ENCODE measurements at places on chromosomes 6 and 20.
A peak's percentile ranks its signal among the peaks of the same experiment; 100 is the strongest.

DNA sequence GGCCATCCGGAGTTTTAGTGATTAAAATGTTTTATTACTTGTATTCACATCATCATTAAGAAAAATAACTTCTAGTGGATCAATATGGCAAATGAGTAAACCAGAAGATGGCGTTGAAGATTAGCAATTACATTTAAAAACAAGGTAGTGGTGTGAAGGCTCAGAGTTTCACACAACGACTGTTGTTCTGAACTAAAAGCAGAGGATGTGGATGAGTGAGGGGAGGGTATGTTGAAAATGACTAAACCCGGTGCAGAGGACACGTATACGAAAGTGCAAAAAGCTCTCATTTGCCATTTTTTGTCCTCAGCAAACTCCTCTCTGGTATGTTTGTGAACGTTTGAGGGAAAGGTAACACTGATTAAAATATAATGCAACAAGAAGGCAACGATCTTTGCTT lies 1.9 kb upstream of the IRF4 start:
- ATAC-seq, result no peak

GRCh38 chr6:129901910-129902309 lies 40.8 kb upstream of the TMEM244 start:
- ATAC-seq, result no peak

DNA sequence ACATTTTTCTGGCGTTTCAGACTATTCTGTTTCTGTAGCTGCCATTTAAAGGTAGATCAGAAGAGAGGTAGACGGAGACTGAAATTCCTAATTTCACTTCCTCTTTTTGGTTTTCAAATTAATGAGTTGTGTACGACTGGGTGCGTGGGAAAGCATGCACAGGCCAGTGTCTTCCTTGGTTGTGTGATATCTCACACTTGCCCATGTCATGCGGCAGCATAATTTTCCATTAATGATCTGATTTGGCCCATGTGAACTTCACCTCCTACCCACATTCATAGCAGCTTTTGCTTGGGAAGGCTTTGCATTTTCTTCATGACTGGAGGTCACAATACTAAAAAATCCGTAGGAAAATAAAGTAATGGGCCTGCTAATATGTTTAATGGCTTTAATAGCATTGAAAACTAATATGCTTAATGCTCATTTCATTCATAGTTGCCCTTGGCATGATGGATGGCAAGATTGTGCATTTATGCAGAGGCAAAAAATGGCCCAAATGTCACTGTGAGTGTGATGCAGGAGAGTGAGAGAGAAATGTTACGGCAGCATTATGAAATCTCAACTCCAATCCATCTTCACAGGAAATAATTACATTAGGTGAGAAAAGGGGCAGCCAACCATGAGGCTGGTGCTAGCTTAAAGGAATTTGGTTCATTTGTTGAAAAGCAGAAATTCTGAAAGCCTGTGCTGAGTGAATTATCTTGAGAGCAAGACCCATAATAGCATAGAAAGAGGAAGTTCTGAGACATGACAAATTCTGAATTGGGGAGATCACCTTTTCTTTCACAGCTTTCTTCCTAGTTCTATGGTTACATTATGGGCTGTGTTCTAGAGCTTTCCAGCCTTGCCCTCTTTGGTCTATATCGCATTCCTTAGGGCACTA lies 69.0 kb upstream of the UST start:
- ATAC-seq, result no peak

DNA sequence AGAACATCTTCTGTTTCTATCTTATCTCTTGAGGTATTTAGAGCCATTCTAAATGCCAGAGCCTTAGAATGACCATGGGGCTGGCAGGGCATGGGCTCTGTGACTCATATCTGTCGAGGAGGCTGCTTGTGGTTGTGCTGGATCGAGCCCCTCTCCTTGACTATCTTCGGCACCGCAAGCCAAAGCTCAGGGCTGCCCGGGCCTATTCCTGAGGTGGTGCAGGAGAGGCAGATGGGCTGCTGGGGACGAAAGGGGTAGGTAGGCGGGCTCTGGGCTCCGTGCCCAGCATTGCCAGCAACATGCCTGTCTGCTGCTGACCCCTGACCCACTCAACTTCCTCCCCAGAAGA lies 89.9 kb downstream of the NOL4L start:
- no peak for ATAC-seq

- ATAC-seq, result no peak
Measured at GRCh38 chr6:126698732-126699240, 358.9 kb downstream of the CENPW start.

GRCh38 chr6:139029470-139030227 lies 1.1 kb downstream of the ABRACL start:
- peak; percentile 61 for ATAC-seq

DNA sequence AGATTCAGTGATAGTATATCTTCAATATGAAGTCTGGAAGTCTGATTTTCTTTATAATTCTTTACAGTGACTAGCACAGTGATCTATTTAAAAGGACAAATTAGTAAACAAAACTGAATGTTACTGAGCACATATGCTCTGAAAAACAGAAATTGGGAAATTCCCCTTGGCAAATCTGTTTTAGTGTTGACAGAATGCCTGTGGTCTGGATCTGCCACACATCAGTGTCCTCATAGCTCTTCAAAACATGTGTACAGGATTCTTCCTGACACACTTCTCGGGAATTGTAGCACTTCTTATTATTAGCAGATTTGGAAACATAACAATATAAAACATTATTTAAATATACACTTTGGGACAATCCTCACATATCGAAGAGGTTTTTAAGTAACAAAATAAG lies 354.3 kb downstream of the COL12A1 start:
- no peak for ATAC-seq

GRCh38 chr6:146593986-146594385 lies 4.8 kb upstream of the ADGB start:
- no peak for ATAC-seq

GRCh38 chr20:24612799-24613775 lies 143.7 kb downstream of the SYNDIG1 start:
- no peak for ATAC-seq

- no peak for ATAC-seq
Measured at GRCh38 chr6:37583261-37583660, 83.6 kb upstream of the CCDC167 start.

DNA sequence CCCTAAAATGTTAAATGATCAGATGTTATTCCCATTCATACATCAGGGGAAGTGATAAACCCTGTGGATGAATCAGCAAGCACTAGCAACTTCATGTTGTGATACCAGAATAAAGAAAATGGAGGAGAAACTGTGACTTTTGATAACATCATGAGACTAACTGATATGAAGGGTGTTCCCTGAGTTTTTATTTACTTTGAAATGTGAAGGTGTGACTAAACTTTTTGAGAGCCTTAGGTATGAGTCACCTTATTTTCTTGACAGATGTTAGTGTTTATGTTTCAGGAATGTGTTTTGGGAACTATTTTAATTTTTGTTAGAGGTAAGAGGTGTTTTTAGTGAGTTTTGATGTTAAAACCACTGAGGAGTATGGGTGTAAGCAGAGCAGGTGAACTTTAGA lies 4.4 kb downstream of the PARD6B start:
- no peak for ATAC-seq

DNA sequence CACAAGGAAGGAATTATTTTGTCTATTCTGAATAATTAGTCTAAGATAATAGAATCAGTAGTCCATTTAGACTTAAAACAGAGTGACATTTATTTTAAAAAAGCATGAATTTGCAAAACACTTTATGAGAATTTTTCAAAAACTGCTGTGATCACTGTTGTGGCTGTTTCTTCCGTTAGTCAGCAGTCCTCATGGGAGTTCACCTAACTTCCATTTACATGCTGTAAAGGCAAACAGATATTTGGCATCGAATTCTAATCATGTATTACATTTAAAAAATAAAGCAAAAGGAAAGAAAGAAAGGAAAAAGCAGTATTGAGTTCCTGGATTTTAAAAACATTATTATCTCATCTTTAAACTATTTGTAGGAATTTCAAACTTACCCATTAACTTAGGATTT lies 111.8 kb downstream of the MTHFD1L start:
- no peak for ATAC-seq

DNA sequence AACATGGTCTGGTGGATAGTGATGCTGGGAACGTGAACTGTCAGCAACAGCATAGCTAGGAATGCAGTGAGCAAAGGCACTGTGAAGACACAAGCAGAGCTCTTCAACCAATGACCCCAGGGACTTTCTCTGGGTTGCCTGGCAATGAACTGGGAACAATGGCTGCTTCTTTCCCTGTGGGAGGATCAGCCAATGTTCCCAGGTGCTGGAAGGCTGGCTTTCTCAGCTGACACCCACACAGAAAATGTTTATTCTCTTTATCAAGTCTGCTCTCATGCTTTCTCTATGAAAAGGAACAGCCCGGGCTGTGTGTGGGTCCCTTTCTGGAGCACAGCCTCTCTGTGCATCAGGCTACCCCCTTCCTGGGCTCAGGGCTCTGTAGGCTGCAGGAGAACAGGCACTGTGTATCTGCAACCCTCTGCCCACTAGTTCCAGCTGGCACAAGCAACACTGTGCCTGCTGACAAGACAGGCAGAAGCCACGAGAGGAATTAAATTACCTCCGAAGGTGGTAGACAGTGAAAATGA lies 54.2 kb downstream of the HFE start:
- peak; percentile 57 for ATAC-seq

GRCh38 chr6:44269921-44270525 lies at the start of gene TMEM151B:
TSS of gene TMEM151B (plus strand) at chr6:44270450. CDS start at chr6:44270743, 293 bp downstream.
- ATAC-seq, result no peak

GRCh38 chr6:28615955-28616747 lies 90.5 kb downstream of the GPX5 start:
- no peak for ATAC-seq

DNA sequence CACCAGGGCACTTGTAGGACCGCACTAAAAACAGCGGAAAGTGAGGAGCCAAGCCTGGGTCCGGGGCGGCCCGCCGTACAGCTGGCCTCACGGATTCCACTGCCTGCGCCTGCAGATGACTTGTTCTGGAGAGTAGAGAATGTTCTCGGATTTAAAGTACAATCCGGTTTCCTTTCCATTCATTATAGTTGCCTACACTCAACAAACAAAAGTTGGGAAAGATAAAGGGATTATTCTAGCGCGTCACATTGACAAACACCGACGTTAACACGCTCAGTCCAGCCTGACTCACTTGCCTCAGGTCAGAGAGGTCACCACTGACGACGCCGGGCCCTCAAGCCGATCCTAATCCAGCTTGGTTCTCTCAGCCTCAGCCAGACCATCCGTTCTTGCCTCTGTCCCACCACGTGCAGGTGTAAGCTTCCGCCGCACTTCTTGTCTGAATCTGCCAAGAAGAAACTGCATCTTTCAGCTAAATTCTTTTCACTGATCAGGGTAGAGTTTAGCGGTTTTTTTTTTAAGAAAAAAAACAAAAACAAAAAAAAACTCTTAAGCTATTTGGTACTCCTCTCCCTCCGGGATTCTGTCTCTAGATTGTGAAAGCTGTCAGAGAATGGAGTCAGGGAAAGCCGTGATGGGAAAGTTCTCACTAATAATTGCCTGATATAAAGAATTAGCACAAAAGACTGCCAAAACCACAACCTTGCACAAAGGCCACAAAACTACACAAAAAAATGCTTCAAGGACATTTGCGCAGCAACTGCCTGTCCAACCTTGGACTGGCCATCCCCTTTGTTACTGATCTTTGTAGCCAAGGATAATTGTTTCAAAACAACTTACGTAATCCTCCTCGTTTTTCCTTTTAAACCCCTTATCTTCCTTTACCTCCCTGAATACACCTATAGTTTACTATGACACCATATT lies 1.1 kb upstream of the PHF10 start:
- peak; percentile 65 for ATAC-seq

DNA sequence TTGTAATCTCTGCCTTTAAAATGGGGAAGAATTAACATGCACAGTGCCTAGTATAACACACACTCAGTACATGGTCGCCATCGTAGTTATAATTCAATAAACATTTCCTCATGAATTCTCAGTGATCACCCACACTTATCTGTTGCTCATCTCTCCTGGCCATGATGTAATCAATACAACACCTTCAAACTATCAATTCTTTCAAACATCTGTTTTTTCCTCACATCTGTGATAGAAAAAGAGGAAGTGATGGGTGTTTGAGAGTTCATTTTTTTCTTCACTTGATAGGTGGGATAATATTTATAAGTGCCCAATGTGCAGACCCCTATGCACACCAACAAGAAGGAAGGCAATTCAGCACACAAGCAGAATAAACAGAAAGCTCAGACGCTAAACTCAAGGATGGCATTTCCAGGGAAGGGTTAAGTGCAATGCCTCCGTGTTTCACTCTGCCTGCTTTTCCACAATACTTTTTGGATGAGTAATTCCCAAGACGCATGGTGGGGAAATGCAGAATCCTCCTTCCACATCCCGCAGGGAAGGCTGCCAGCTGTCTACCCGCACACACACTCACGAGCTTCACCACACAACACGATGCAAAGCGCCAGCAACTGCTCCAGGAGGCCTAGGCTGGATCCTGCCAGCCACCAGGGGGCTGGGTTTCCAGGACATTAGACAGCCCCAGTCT lies 100.3 kb downstream of the GMPR start:
- peak; percentile 87 for ATAC-seq

DNA sequence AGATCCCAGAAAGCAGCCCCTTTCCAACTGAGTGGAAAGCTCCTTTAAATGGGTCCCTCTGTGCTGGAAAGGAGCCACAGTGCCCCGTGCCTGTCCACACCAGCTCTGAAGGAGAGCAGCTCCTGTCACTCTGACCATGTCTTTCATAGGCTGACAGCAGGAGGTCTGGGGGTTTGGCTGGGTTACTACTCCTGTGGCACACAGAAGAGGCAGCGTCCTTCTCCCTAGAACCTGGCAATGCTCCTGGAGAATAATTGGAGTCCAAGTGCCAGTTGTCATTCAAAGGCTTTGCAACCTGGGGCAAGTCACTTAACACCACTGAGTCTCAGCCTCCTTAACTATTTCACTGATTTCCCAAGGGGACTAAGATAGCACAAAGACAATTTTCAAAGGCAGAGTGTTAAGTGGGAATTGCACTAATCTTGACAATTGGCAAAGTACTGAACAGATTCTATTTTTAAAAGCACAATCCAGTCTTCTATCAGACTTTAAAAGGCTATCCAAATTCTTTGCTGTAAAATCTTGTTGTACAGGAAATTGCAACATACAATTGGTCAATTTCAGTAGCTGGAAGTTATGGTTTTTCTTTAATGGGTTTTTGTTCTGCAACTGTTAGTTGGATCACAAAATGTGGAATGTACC lies 457.2 kb downstream of the KIF16B start:
- no peak for ATAC-seq

DNA sequence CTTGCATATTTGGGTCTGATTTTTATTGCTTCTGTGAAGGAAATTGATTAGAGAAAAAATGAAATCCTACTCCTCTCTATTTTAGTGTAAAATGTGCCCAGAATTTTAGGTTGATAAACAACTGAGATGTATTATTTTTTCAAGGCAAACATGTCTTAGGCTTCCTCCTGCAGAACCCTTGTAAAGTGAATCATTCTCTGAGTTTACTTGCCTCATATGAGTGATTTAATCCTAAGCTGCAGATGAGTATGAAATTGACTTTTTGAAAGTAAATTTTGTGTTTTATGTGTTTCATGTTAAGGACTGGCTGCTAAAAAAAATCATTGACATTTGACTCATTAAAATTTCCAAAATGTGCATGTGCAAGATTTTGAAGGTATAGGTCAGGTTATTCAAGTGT lies 138.5 kb upstream of the PHACTR1 start:
- no peak for ATAC-seq

- no peak for ATAC-seq
Measured at GRCh38 chr6:16306334-16306733, 67.9 kb downstream of the GMPR start.

GRCh38 chr6:43455531-43456428 lies at the start of gene DLK2:
TSS of gene DLK2 (minus strand) at chr6:43455548. CDS start at chr6:43454825, 723 bp downstream.
- ATAC-seq, result no peak

GRCh38 chr6:108730635-108731515 lies 117.3 kb upstream of the ARMC2 start:
- ATAC-seq, result no peak
